Activated CD4-positive, CD25-positive, alpha-beta regulatory T cell treated with anti-CD3 and anti-CD28 coated beads, Interleukin-2, amount 50 U/mL, for 24 hours (primary cell): ENCODE measurements at places on chromosomes 3 and 15.

DNA sequence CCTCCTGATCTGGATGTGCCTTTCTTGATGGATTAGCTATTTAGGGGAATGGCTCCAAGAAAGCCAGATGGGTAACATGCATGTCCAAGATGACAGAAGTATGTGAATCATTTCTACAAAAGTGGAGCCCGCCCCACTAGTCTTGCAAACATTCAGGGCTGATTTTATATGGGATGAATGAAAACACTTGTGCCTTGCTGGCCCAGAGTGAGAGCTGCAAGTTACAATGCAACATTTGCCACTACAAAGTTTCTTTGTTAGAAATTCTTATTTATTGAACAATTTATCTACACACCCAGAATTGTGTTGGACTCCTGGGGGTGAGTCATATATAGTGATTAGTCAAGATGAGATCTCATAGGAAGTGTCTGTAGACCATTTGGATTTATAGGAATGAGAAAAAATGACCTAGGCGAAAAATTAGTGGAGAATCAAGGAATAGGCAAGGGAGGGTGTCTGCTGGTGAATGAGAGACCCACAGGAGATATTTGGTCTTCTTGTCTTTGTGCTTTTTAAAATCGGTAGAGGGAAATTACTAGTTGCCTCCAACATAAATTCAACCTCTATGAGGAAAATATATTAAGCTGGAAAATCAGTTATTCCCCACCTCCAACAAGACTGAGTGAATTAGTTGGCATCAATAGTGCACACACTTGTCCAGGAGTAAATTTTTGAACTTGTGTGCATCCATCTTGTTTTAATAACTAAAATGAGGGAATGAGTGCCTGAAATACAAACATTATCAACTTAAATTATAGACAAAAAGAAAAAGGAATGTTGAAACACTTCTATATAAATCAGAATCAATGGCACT lies 53.5 kb upstream of the DCBLD2 start:
- no peak for ATAC-seq

DNA sequence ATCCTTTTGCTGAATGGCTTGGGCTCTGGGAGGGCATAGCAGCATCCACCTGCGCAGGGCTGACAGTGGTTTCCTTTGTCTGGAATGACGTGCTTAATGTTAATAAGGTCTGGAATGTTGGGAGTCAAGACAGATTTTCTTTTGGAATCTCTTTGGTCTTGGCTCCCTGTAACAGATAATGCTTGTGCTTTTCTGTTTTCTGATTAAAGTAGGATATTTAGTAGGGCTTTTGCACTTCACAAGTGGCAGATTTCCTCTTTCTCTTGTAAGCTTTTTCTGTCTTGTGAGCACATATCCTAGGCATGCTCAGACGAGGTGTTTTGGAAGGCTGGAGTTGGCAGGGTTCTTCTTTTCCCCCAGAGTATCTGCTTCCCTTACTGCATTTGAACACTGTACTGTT lies 189.6 kb downstream of the GHSR start:
- no peak for ATAC-seq

- no peak for ATAC-seq
These were observed 43.9 kb downstream of the ACAN start for GRCh38 chr15:88847144-88847543.

DNA sequence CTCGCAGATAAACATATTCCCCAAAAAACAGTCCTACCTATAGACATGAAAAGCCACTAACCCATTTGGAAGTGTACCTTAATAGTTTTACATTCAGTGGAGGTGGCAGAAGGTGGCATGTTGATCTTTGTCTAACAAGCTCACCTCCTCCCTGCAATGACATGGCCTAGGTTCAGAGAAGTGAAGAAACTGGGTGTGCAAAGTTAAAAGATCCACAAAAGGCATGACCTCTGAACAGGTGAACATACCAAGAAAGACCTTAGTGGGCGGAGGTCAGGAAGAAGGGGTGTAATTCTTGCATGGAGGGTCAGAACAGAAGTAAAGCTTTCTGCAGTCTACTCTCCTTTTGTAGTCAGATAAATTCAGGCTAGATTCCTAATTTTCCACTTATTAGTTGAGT lies 822 bp downstream of the MRPL3 start:
- no peak for ATAC-seq

GRCh38 chr15:69225355-69226022 lies 65.1 kb downstream of the GLCE start:
- ATAC-seq = no peak
